Retina (tissue), 1 donor: ENCODE measurements at places on chromosomes 12 and 14.

DNA sequence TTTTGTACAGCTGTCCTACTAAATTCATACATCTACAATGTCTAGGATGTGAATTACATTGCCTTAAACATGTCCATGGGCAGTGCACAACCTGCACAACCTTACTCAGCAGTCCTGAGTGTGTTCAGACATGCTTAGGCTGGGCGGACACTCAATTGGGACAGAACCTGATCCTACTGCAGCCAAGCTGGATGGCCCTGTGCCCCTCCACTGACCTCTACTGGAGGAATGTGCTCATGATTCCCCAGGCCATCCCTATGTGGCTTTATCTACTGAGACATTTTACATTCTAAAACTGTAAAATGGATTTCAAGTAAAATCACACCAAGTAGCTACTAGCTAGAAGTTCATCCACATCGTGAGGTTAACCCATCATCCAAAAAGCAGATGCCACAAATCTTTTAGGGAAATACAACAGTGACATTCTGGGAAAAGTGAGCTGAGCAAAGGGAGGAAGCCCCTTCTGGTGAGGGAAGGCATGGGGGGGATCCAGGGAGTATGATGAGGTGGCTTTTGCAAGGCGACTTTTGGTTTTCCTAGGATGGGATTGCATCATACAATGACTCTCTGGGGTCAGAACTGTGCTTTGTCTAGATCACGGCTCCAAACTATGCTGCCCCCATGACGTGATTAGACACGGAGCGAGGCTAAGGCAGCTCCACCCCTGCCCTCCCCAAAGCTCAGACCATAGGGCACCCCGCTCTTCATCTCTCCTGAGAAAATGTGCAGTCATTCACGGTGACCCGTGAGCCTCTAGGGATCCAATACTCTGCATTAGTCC, 911.7 kb upstream of the TMEM132C start:
- no peak for DNase-seq

DNA sequence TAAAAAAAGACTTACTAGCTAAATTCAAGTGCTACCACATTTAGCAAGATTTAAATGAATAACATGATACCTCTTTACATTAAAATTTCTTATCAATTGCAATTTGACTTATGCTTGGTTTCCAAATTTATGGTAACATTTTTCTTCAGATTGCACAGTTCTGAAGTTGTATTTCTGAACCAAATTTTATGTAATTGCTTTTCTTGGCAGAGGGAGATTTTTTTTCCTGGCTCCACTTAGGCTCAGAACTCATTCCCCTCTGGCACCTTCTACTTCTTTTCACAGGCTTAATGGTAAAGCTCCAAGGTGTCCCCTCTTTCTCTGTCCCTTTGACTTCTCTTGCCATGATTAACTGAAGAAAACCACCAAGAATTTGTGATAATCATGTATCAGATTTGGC, 99.8 kb upstream of the TMTC1 start:
- DNase-seq, result no peak

- no peak for DNase-seq
These were observed 7.4 kb downstream of the GLIPR1L1 start for GRCh38 chr12:75341873-75342272.

- DNase-seq, result no peak
These were observed 28.4 kb downstream of the PLEKHG3 start for GRCh38 chr14:64732536-64733120.

- no peak for DNase-seq
These were observed 22.7 kb downstream of the SETD1B start for GRCh38 chr12:121826318-121827150.

DNA sequence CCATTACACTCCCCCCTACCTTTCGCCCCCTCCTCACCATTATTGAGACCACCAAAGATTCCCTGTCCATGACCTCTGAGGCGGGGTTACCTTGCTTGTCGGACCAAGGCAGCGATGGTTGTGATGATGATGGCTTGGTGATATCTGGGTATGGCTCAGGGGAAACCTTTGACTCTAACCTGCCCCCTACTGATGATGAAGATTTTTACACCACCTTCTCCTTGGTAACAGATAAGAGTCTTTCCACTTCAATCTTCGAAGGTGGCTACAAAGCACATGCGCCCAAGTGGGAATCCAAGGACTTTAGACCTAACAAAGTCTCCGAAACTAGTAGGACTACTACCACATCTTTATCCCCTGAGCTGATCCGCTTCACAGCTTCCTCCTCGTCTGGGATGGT, 350.2 kb downstream of the DIO2 start:
- no peak for DNase-seq

GRCh38 chr14:99360774-99361595, 89.0 kb upstream of the BCL11B start:
- no peak for DNase-seq

DNA sequence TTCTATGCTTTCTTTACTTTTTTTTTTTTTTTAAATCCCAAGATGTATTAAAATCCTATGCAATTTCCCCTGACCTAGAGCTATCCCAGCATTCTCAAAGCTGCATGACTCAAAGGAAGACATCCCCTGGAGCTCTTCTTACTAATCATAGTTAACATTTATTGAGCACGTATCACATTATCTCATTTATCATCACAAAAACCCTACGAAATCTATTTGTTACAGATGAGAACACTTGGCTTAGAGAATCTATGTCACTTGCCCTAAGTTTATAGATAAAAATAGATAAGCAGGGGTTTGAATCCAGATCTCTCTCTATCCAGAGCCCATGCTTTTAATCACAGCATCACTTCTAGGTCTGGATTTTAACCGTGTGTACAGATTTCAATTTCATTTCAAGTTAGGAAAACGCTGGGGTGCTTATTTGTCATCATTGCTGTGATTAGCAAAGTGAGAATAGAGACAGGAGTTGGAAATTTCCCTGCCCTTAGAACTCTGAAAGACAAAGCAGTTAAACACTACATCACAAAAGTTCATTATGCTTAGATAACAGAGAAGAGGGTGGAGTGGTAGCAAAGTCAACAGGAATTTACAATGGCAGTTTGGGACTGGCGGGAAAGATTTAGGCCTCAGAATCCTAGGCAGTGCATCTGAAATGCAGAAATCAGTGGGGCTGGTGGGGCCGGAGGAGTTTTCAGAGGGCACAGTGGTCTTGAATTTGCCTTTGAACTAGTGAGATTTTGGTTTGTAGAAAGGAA, 177.7 kb upstream of the FRMD6 start:
- no peak for DNase-seq

DNA sequence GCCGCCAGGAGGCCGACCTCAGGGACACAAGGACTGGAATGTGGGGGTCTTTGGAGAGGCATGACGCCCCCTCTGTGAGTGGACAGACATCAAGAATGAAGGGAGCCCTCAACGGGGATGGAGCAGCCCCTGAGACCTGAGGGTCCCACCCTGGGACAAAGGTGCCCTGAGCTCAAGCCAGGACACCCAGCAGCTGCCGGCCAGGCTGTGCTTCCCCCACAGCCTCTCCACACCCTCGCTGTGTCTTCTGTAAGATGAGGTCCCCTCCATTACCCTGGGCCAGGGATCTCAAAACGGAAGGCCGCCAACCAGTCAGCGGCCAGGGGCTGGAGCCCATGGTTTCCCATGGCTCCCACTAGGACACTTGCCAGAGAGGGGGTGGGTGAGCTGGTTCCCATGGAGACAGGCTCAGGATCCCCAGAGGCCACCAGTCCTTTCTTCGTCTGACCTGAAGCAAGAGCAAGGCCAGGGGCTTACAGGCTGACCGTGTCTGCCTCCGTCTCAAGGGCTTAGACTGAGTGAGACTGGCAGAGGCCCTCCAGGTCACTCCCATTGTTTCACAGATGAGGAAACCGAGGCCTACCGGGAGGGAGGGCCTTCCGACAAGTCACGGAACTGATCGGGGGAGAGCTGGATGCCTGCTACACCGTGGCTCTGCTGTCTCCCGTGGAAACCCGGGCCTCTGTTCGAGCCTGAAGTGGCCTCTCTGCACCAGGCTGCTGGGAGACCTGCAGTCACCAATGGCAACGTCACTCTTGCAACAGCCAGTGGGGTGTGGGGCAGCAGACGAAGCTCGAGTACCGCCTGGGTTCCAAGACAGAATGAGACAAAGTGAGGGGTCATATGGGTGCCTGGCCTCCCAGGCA, 91.7 kb upstream of the DIO3 start:
- DNase-seq, result peak; percentile 34
